Natural killer cell treated with Interleukin-12 subunit alpha and Interleukin-12 subunit beta and Interleukin-15 and Interleukin-18, amount 100 ng/mL, for 72 hours (primary cell): ENCODE measurements at places on chromosomes 16 and 17. TPM values are rescaled to one million over a fixed set of nuclear protein-coding genes. Genes with fewer than 3 reads are reported as not detected.
A peak's percentile ranks its signal among the peaks of the same experiment; 100 is the strongest.

CA7 gene
- not detected for total RNA-seq

GRCh38 chr16:84423416-84423837 lies 55.1 kb downstream of the ATP2C2 start:
- no peak overlapping the region for H3K4me3 ChIP-seq
- H3K27me3 ChIP-seq = peaks cover 13% of the 10 kb centered on the region
- H3K27ac ChIP-seq = no peak overlapping the region
- H3K4me1 ChIP-seq = peaks cover 3% of the 10 kb centered on the region

GRCh38 chr17:45821147-45821546 lies 23.5 kb upstream of the SPPL2C start:
- no peaks in the 10 kb centered on the region for H3K36me3 ChIP-seq
- no peak overlapping the region for H3K4me3 ChIP-seq
- no peaks in the 10 kb centered on the region for H3K4me1 ChIP-seq
- peaks cover 4% of the 10 kb centered on the region for H3K27me3 ChIP-seq
- no peak for DNase-seq

DNA sequence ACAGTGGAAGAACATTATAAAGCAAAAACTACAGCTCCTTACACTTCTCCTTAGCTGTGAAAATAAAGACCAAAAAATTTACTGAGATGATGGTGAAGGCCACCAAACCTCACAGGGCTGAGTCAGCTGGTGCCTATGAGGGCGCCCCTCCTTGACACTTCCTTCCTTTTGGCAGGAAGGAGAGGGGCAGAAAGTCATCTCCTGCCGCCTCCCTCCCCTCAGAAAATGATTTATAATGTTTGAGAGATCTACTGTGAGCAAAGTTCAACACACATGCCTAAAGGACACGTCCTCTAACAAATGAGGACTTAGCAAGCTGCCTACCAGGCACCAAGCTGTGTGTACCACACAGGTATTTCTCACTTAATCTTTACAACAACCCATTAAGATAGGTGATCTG lies 245.7 kb downstream of the PRKCA start:
- no peaks in the 10 kb centered on the region for H3K27me3 ChIP-seq
- peak; percentile 80 for DNase-seq
- H3K36me3 ChIP-seq = peaks cover 12% of the 10 kb centered on the region
- H3K4me1 ChIP-seq = peaks cover 45% of the 10 kb centered on the region
- peak overlapping the region; percentile 85 for H3K27ac ChIP-seq

FA2H gene
- total RNA-seq = not detected

- DNase-seq = no peak
- H3K27me3 ChIP-seq = no peaks in the 10 kb centered on the region
- H3K4me3 ChIP-seq = peak overlapping the region; percentile 90
- peaks cover 53% of the 10 kb centered on the region for H3K4me1 ChIP-seq
These were observed 36.1 kb downstream of the HIC1 start for GRCh38 chr17:2090804-2091534.

- peaks cover 4% of the 10 kb centered on the region for H3K36me3 ChIP-seq
- H3K4me1 ChIP-seq = peaks cover 50% of the 10 kb centered on the region
- H3K27ac ChIP-seq = no peak overlapping the region
- H3K4me3 ChIP-seq = no peak overlapping the region
- DNase-seq = no peak
These were observed 143.7 kb downstream of the PRKCB start for GRCh38 chr16:23979441-23979840.

XAF1 gene
- 53.7 TPM for total RNA-seq

MEFV gene
- total RNA-seq = 0.31 TPM

SOCS1 gene
- 199 TPM for total RNA-seq

GRCh38 chr17:76570877-76571471 lies 14.7 kb downstream of the ST6GALNAC2 start:
- peaks cover 4% of the 10 kb centered on the region for H3K36me3 ChIP-seq
- H3K27ac ChIP-seq = no peak overlapping the region
- no peak for DNase-seq
- peaks cover 25% of the 10 kb centered on the region for H3K4me1 ChIP-seq
- H3K4me3 ChIP-seq = no peak overlapping the region
- no peaks in the 10 kb centered on the region for H3K27me3 ChIP-seq

ZFP3 gene
- 2.0 TPM for total RNA-seq

GRCh38 chr17:41687828-41688640 lies 651 bp upstream of the EIF1 start:
- H3K4me1 ChIP-seq = peaks cover 37% of the 10 kb centered on the region
- DNase-seq = no peak
- H3K36me3 ChIP-seq = peaks cover 31% of the 10 kb centered on the region
- H3K27me3 ChIP-seq = no peaks in the 10 kb centered on the region

GRCh38 chr17:81534157-81535006 lies 6.2 kb downstream of the FSCN2 start:
- H3K4me3 ChIP-seq = no peak overlapping the region
- no peaks in the 10 kb centered on the region for H3K36me3 ChIP-seq
- H3K4me1 ChIP-seq = peaks cover 5% of the 10 kb centered on the region
- DNase-seq = no peak

TMEM235 gene
- total RNA-seq = not detected

- no peaks in the 10 kb centered on the region for H3K27me3 ChIP-seq
- H3K4me1 ChIP-seq = no peaks in the 10 kb centered on the region
- no peaks in the 10 kb centered on the region for H3K36me3 ChIP-seq
- H3K4me3 ChIP-seq = no peak overlapping the region
- H3K27ac ChIP-seq = no peak overlapping the region
These were observed 61.4 kb downstream of the AMFR start for GRCh38 chr16:56363781-56364565.

DNA sequence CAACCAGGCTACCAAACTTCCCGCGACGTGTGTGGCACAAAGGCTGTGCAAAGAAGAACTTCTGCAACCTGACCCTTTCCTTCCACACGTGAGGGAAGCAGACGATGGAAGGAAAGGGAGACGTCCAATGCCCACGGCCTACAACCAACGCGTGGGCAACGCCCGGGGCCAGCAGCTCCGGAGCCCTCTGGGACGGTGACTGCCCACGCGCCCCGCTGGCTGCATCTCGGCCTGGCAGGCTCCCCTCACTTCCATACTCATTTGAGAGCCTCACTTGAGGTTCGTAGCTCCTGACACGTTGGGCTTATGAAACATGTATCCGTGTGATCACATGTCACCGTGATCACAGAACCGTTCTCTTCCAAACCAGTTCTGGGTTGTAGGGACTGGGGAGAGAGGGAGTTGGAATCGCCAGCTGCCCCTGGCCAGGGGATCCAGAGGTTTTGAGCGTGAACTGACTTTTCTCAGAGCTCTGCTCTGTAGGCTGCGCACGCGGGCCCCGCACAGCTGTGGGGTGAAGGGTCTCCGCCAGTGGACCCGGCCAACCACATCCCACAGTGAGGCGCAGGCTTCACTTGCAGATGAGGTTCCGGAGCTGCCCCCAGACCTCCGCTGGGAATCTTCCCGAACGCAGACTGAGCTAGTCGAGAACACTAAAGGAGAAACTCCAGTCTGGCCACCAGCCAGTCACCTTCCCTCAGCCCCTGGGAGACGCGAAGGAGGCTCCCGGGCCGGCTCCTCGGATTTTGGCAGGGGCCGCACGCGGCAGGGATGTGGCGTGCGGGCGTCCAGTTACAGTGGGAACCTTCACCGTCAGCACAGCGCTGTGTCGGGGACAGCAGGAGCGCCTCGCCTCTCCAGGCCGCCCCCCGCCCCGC lies 1.0 kb downstream of the LMF1 start:
- no peaks in the 10 kb centered on the region for H3K27me3 ChIP-seq
- H3K27ac ChIP-seq = no peak overlapping the region
- peaks cover 21% of the 10 kb centered on the region for H3K4me1 ChIP-seq
- DNase-seq = no peak
- H3K36me3 ChIP-seq = peaks cover 10% of the 10 kb centered on the region

- DNase-seq = no peak
- H3K36me3 ChIP-seq = peaks cover 4% of the 10 kb centered on the region
- no peaks in the 10 kb centered on the region for H3K27me3 ChIP-seq
- H3K4me3 ChIP-seq = no peak overlapping the region
These were observed 30.4 kb downstream of the CACNG1 start for GRCh38 chr17:67074781-67075180.

PRAC2 gene
- total RNA-seq = not detected

- peak overlapping the region; percentile 19 for H3K27ac ChIP-seq
- peaks cover 14% of the 10 kb centered on the region for H3K36me3 ChIP-seq
- H3K4me3 ChIP-seq = no peak overlapping the region
- no peak for DNase-seq
These were observed 20.1 kb upstream of the IRF8 start for GRCh38 chr16:85878875-85879274.

DNA sequence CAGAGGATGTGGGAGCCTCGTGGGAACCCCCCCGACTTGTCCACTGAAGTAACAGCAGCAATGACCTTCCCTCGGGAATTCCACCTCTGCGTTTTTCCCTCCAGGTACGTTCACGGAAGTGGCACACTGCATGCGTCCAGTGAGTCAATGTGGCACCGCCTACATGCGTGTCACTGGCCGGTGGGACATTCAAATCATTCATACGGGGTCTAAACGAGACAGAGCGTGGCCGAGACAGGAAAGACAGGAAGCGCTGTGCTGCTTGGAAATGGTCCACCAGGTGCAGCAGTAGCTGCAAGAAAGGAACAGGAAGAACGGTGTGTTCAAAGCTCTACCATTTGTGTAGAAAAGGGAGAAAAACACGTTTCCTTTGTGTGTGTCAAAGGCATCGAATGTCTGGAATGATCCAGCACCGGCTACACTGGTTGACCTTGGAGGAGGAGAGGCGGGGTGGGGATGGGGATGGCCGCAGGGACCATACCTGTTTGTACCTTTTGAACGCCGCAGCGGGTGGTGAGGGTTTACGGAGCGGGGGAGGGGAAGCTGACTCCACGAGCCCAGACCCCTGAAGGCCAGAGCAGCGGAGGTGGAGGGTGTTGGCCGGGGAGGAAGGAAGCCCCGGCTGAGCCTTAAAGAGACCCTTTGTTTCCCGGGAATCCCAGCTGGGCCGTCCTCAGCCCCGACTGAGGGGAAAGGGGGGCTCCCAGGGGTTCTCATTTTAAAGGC lies 1.7 kb upstream of the PGAP6 start:
- peak overlapping the region; percentile 81 for H3K27ac ChIP-seq
- H3K36me3 ChIP-seq = no peaks in the 10 kb centered on the region
- H3K27me3 ChIP-seq = no peaks in the 10 kb centered on the region
- peak overlapping the region; percentile 71 for H3K4me3 ChIP-seq
- peaks cover 12% of the 10 kb centered on the region for H3K4me1 ChIP-seq

GRCh38 chr16:55703003-55704001 lies 47.5 kb downstream of the SLC6A2 start:
- peaks cover 8% of the 10 kb centered on the region for H3K27me3 ChIP-seq
- no peak for DNase-seq
- H3K4me1 ChIP-seq = no peaks in the 10 kb centered on the region
- H3K4me3 ChIP-seq = no peak overlapping the region
- H3K36me3 ChIP-seq = no peaks in the 10 kb centered on the region
- H3K27ac ChIP-seq = no peak overlapping the region

MYL11 gene
- 8.5 TPM for total RNA-seq

DNA sequence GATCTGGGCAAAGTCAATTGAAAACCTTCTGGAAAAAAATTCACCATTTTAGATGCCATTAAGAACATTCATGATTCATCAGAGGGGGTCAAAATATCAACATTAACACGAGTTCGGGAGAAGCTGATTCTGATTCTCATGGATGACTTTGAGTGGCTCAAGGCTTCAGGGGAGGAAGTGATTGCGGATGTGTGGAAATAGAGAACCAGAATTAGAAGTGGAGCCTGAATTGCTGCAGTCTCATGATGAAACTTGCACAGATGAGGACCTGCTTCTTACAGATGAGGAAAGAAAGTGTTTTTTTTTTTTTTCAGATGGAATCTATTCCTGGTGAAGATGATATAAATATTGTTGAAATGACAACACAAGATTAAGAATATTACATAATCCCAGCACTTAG lies 12.9 kb downstream of the ITGAX start:
- H3K36me3 ChIP-seq = no peaks in the 10 kb centered on the region
- H3K27me3 ChIP-seq = no peaks in the 10 kb centered on the region
- no peak overlapping the region for H3K27ac ChIP-seq
- H3K4me1 ChIP-seq = peaks cover 37% of the 10 kb centered on the region
- H3K4me3 ChIP-seq = no peak overlapping the region

- DNase-seq = no peak
- H3K27me3 ChIP-seq = no peaks in the 10 kb centered on the region
- H3K4me3 ChIP-seq = peak overlapping the region; percentile 89
- H3K4me1 ChIP-seq = peaks cover 23% of the 10 kb centered on the region
- H3K27ac ChIP-seq = peak overlapping the region; percentile 54
These were observed 430 bp downstream of the TSEN54 start for GRCh38 chr17:75516619-75517296.

GRCh38 chr16:1983544-1984346 lies at the start of gene GFER:
TSS of gene GFER (plus strand) at chr16:1984193. CDS start at chr16:1984219, 26 bp downstream.
- DNase-seq = peak; percentile 96
- no peaks in the 10 kb centered on the region for H3K27me3 ChIP-seq
- no peaks in the 10 kb centered on the region for H3K36me3 ChIP-seq
- H3K4me3 ChIP-seq = peak within 1 kb of the TSS; percentile 75

- H3K4me3 ChIP-seq = no peak overlapping the region
- no peak overlapping the region for H3K27ac ChIP-seq
- no peaks in the 10 kb centered on the region for H3K27me3 ChIP-seq
- peaks cover 7% of the 10 kb centered on the region for H3K4me1 ChIP-seq
These were observed 26.2 kb upstream of the KLHL11 start for GRCh38 chr17:41891135-41892020.

GRCh38 chr17:74578979-74579378 lies 11.7 kb upstream of the CD300H start:
- no peak overlapping the region for H3K4me3 ChIP-seq
- H3K36me3 ChIP-seq = no peaks in the 10 kb centered on the region
- H3K4me1 ChIP-seq = peaks cover 7% of the 10 kb centered on the region
- DNase-seq = no peak

ADAMTS18 gene
- total RNA-seq = not detected

GRCh38 chr17:72984145-72984925 lies 108.2 kb downstream of the SLC39A11 start:
- no peak overlapping the region for H3K27ac ChIP-seq
- H3K4me1 ChIP-seq = no peaks in the 10 kb centered on the region
- no peaks in the 10 kb centered on the region for H3K36me3 ChIP-seq
- no peak overlapping the region for H3K4me3 ChIP-seq

CNTROB gene
- 32.6 TPM for total RNA-seq

DNA sequence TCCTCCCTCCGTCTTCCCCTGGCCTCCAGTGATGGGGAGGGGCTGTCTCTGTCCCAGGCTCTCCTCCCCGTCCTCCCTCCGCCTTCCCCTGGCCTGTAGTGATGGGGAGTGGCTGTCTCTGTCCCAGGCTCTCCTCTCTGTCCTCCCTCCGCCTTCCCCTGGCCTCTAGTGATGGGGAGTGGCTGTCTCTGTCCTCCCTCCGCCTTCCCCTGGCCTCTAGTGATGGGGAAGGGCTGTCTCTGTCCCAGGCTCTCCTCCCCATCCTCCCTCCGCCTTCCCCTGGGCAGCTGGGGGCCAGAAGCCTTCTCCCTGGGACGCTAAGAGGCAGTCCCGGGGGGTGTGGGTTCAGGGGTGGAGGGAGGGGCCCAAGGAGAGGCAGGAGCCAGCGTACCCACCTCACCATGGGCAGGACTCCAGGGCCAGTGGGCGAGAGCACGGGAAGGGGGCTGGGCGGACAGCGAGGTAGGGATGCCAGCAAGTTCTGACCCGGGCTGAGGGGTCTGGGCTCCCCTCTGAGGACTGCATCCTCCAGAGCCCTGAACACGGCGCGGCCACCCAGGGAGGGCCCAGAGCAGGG lies 14.8 kb downstream of the UTS2R start:
- H3K27ac ChIP-seq = no peak overlapping the region
- peaks cover 8% of the 10 kb centered on the region for H3K27me3 ChIP-seq
- no peaks in the 10 kb centered on the region for H3K36me3 ChIP-seq
- no peak overlapping the region for H3K4me3 ChIP-seq

GRCh38 chr17:37148156-37148555 lies 199.4 kb downstream of the AATF start:
- H3K4me1 ChIP-seq = no peaks in the 10 kb centered on the region
- H3K27ac ChIP-seq = no peak overlapping the region
- no peak overlapping the region for H3K4me3 ChIP-seq
- DNase-seq = no peak
